ENCODE measurements at places on chromosomes 7 and 10. TPM values are rescaled to one million over a fixed set of nuclear protein-coding genes. Genes with fewer than 3 reads are reported as not detected.

GRCh38 chr10:33099748-33100147 is 141.7 kb upstream of the ITGB1 start:
- DNase-seq: no peak

GRCh38 chr10:128483216-128483615 is 357.0 kb upstream of the MKI67 start:
- DNase-seq: no peak

DNA sequence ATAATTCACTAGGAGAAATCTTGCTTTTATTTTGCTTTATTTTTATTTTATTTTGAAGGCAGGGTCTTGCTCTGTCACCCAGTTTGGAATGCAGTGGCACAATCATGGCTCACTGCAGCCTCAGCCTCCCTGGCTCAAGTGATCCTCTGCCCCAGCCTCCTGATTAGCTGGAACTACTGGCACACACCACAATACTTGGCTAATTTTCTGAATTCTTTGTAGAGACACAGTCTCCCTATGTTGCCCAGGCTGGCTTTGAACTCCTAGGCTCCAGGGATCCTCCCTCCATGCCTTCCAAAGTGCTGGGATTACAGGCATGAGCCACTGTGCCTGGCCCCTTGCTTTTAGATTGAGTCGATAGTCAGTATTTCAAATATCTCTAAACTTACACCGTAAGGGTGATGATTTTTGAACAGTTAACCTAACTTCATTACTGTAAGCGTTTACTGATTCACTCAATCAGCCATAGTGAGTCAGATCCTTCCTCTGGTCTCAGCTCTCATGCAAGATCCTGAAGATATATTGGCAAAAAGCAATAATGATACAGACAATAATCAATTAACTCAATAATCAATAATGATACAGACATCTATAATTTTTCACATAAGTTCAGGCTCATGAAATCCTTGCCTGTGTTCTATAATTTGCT is 239.5 kb downstream of the KIAA1217 start:
- no peak for DNase-seq

PPP1R17 gene
- total RNA-seq: not detected

HKDC1 gene
- total RNA-seq: 4.4 TPM

TAS2R41 gene
- 2.1 TPM for total RNA-seq

Measured in naive thymus-derived CD4-positive, alpha-beta T cell (primary cell).